ENCODE measurements at places on chromosomes 5 and 9. TPM values are rescaled to one million over a fixed set of nuclear protein-coding genes. Genes with fewer than 3 reads are reported as not detected.

The SPAAR gene
- polyA plus RNA-seq = not detected

The ABCA1 gene
- 2.4 TPM for polyA plus RNA-seq

DNA sequence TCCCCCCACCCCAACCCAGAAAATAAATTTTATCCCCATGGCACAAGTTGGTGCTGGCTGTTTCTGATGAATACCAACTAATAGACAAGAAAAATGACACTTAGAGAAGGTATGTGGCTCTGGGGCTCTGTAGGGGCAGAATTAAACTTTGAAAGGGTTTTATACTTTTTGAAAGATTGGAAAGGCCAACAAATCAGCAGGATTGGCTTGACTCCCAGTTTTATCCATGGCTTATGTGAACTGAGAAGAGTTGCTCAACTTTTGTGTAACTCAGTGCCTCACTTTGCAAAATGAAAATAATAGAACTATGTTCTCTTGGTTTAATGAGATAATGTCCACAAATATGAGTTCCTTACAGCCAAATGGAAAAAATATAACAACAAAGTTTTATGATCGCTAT lies 288.9 kb upstream of the KIF2A start:
- no peak for DNase-seq

- no peak for DNase-seq
Observed at GRCh38 chr5:157779221-157779620, 35.7 kb downstream of the LSM11 start.

DNA sequence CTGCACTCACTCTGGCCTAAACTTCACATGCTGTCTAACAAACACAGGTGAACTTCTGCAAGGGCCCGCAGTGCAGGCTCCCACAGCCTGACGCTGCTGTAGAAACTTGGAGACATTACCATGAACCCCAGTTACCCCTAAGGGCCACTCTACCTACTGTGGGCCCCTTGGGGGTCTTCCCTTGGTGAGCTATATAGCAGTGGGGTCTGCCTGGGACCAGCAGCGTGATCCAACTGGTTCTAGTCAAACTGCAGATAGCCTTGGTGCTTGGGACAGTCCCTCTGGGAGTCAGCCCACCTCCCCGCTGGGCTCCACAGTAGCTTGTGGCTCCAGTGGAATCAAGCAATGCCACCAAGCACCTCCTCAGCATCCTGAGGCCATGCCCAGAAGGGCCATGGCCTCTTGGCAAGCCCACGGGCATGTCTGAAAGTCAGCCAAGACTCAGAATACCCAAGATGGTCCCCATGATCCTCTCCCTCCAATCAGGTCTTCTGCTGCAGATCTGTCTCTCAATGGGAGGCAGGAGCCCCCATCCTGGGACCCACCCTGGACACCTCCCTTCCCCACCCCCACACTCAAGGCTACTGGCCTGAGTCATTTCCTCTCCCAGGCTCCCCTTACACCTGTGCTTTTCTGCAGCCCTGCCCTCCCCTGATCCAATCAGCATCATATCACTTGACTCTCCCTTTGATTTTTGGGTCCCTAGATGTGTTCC lies 230.0 kb upstream of the IRX1 start:
- no peak for DNase-seq

DNA sequence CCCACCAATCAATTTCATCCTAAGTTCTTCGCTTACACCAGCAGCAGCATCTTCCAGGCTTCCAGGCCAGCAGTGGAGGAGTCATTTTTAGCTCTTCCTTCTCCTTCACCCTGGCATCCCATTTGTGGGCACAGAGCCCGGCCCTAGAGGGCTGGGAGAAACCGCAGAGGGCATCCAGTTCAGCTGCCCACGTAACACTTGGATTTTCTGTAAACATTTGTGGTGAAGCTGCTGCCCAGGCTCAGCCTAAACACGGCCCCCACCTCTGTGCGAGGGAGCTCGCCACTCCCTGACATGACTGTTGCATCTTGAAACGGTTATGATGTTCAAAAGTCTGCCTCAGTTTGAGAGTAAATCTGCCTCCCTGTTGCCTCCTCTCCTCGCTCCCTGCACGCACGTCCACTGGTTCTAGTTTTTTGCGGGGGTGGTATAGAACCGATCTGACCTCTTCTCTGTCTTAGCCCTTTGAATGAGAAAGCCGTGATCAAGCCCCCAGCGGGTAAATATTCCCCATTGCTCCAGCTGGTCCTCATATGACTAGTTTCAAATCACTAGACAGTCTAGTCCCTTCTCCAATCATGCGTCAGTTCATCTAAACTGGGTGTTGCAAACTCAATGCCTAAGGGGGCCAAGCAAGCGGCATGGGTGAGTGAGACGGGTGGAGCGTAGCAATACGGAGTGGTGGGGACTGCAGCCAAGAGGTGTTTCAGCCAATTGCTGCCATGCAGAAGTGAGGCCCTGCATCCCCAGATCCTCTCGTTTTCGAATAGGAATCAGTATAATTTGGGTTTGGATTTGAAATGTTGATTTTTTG lies 34.9 kb upstream of the N4BP3 start:
- no peak for DNase-seq

GRCh38 chr9:37730256-37730655 lies 23.3 kb upstream of the TRMT10B start:
- no peak for DNase-seq
